ENCODE measurements at places on chromosomes 11 and 22.

DNA sequence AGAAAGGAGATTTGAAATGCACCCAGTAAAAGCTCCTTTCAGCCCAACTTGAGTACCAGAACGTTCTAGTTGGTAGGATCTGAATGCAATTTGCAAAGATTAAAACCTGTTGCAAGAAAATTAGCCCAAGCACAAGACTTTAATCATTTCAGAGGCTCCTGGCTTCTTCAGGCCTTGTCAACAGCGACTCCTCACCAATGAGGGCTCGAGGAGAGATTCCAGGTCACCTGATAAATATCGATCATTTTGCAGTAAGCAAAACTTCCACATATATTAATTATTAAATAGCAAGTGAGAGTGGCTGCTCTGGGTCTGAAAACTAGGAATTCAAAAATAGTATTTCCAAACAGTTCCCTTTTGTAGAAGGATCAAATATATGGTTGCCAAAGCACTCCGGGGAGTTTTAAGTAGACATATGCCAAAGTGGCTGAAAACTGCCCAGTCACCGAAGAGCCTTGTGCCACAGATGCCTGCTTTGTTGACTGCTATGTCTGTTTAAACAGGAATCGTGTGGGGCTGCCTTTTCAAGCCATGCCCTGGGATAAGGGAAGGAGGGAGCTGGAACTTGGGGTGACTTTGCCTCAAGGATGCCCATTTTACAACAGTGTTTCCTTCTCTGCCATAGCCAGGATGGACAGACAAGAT, 64.0 kb downstream of the CSNK2A3 start:
- no peak for DNase-seq

DNA sequence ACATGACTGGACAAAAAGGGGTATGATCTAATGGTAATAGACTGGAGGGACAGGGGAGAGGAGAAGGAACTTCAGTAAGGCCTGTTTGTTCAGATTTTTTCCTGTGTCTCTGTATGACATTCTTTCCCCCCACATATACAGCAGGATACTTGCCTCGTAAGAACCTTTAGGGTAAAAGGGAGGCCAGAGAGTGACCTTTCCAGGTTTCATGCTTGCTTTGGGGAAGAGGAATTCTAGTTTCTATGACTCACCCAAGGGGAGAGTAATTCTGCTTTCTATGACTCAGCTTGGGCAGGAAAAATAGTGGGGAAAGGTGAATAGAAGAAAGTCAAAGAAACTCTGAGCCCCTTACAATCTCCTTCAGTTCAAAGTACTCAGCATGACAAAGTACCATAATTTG, 457.0 kb downstream of the DLG2 start:
- DNase-seq, result no peak

- DNase-seq, result no peak
Measured at GRCh38 chr22:46748908-46749675, 11.0 kb upstream of the CERK start.

DNA sequence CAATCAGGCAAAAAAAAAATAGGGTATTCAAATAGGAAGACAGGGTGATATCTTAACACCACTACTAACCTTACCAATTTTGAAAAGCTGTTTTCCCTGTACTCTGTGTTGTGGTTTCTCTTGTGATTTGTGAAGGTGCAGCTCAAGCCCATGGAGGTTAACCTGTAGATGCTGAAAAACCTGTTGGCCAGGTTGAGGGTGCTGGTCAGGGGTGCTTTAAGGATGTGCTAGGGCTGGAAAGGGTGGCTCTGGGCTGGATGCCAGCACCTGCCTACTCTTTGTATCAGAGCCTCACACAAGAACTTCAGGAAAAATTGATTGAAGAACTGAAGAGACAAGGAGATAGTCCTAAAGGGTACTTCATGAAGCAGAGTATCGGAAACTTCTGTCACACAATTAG, 18.3 kb upstream of the OR5M8 start:
- DNase-seq, result no peak

GRCh38 chr11:43690929-43691725, 10.6 kb downstream of the HSD17B12 start:
- DNase-seq, result no peak

- no peak for DNase-seq
Measured at GRCh38 chr22:37442135-37442534, 14.9 kb upstream of the ELFN2 start.

DNA sequence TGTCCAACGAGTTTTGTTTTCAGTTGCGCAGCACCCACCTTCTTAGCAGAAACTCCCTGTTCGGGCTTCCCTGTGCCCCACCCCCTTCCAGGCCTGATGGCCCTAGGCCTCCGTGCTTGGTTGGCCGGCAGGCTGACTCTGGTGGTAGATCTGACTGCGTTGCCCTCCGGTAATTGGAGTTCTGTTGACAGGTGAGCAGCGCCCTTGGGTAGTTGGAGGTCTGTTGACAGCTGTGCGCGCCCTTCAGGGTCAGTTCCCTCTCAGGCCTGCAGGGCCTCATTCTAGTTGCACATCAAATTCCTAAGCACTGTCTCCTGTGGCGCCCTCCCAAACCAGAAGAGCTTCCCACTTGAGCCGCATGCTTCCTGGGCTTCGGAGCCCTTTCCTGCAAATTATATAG, 776 bp downstream of the DGCR6 start:
- DNase-seq, result no peak

DNA sequence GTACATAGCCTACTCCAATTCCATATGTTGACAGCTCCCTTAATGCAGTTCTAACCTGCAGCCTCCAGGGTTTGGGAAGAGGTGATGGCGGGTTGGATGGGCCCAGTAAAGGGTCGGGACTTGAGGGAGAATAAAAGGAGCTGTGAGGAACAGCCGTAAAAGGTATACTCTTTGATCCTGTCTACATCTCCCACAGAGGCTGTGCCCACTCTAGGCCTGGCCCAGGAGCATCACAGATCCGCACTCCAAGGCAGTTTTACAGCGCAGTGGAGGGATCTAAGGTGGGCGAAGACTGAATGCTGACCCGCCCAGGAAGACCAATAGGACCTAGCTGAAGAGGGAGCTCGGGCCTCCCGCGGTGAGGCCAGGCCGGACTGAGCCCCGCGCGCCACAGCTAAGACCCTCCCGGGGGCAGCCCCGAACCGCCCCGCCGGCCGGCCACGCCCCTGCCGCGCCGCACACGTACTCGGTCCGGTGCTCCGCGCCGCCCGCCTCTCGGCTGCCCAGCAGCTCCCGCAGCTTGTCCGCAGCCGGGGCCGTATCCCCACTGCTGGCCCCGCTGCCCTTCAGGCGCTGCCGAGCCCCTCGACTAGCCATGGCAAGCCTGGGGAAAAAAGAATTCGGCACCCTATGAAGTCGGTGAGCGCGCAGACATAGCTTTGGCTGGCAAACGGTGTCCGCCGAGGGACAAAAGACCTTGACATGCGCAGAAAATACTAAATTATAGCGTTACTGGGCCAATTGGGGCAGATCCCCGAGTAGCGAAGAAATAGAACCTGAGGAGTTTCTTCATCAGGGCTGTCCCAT, at the start of gene ALG9:
Gene ALG9 (minus strand): TSS at position 696 of the 807 bp plus-strand sequence. CDS start 99 bp downstream, at position 597.
- DNase-seq, result peak; percentile 74

GRCh38 chr11:986270-986951, 50.1 kb downstream of the MUC6 start:
- DNase-seq, result no peak

DNA sequence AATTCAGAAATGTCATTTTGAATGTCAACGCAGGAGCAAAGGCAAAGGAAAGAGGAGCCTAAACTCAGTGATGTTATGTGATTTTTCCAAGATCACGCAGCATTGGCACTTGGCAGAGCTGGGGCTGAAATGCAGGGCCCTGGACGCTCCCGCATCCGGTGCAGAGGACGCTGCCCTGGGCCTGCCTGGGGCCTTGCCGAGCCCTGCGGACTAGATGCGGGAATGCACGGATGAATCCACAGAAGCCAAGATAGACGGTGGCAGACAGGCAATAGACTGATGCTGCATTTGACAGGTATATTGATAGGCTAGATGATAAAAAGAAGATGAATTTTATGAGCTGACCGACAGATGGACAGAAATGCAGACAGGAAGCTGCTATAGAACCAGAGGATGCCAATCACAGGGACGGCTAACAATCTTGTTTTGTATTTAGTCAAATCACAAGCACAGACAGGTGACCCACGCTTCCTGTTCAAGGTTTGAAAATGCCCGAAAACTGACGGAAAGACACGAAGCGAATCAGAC, 696 bp upstream of the MARK2 start:
- no peak for DNase-seq

- DNase-seq, result no peak
Measured at GRCh38 chr11:70421123-70421522, 22.8 kb downstream of the CTTN start.

GRCh38 chr11:76574406-76574805, 96.1 kb downstream of the LRRC32 start:
- no peak for DNase-seq

GRCh38 chr11:128910576-128910975, 19.4 kb downstream of the KCNJ5 start:
- DNase-seq, result no peak

DNA sequence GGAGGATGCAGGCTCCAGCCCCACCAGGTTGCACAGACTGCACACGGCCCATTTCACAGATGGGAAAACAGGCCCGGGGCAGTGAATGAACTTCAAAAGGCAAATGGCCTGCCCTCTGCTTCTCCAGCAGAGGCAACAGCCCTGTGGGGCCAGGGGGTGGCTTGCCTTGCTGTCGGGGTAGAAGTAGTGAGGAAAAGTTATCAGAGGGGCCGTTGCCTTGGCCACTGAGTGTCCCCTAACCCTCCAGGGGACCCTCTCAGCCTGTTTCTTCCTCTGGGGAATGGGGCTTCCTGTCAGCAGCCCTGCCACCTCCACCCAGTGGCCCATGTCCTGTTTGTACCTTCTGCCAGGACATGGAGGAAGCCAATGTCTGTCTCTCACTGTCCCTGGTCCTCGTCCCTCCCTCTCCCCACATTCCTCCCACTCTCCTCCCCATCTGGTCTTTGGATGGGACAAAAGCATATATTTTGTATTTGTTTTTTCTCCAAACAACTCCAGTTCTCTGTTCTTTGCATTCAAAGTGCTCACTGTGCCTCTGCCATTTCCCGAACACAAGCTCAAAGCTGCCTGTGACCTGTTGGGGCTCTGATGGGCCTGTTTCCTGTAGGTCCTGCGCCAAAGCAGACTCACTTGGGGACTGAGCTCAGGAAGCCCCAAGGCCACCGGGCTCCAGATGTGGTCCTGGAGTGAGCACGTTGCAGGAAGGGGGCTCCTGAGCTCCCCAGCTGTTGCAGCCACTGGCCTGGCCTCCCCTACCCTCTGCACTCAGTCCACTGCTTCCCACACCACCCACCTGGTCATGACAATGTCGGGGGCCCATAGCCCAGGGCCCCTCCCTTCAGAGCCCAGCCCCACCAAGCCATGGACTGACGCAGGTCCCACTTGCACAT, 9.5 kb downstream of the MAP4K2 start:
- DNase-seq, result no peak

Measured in hippocampal formation (tissue), 2 donors.